Lung microvascular endothelial cell (primary cell): ENCODE measurements at places on chromosomes 1 and 21. TPM values are rescaled to one million over a fixed set of nuclear protein-coding genes. Genes with fewer than 3 reads are reported as not detected.

The DIO1 gene
- total RNA-seq: not detected in 2 replicates

The ZNHIT6 gene
- total RNA-seq: 6.8 and 11.1 TPM in 2 replicates

The OXCT2 gene
- 2.6 and 4.2 TPM in 2 replicates for total RNA-seq

The TEDDM1 gene
- total RNA-seq: not detected in 2 replicates

The PLEKHA6 gene
- 0.40 and 0.65 TPM in 2 replicates for total RNA-seq

The RNF220 gene
- 34.0 and 53.6 TPM in 2 replicates for total RNA-seq

The GSTM3 gene
- 36.3 and 42.9 TPM in 2 replicates for total RNA-seq

The TNFSF4 gene
- total RNA-seq: 1.4 and 7.0 TPM in 2 replicates

The STUM gene
- under 0.01 and 0.20 TPM in 2 replicates for total RNA-seq

The AKR1A1 gene
- total RNA-seq: 189 and 290 TPM in 2 replicates

The RXFP4 gene
- not detected in 2 replicates for total RNA-seq

The PGBD5 gene
- 0.22 and 0.60 TPM in 2 replicates for total RNA-seq

The SLC22A15 gene
- total RNA-seq: under 0.01 TPM in 1 of 2 replicates, not detected in the other

The NBPF20 gene
- 1.1 and 1.8 TPM in 2 replicates for total RNA-seq

The DNAJC6 gene
- total RNA-seq: 2.8 and 7.7 TPM in 2 replicates

The DIRAS3 gene
- 2.0 and 3.4 TPM in 2 replicates for total RNA-seq

The SPRR5 gene
- total RNA-seq: not detected in 2 replicates

The CD48 gene
- not detected in 2 replicates for total RNA-seq

The TNFRSF14 gene
- total RNA-seq: 55.8 and 177 TPM in 2 replicates

The NBPF6 gene
- total RNA-seq: not detected in 2 replicates

The C1QA gene
- not detected in 2 replicates for total RNA-seq

The RRAGC gene
- total RNA-seq: 13.3 and 16.1 TPM in 2 replicates

The GPN2 gene
- total RNA-seq: 6.8 and 8.3 TPM in 2 replicates

The C8B gene
- total RNA-seq: not detected in 2 replicates
